PC-9 (cell line): ENCODE measurements at places on chromosomes 3 and 15.

DNA sequence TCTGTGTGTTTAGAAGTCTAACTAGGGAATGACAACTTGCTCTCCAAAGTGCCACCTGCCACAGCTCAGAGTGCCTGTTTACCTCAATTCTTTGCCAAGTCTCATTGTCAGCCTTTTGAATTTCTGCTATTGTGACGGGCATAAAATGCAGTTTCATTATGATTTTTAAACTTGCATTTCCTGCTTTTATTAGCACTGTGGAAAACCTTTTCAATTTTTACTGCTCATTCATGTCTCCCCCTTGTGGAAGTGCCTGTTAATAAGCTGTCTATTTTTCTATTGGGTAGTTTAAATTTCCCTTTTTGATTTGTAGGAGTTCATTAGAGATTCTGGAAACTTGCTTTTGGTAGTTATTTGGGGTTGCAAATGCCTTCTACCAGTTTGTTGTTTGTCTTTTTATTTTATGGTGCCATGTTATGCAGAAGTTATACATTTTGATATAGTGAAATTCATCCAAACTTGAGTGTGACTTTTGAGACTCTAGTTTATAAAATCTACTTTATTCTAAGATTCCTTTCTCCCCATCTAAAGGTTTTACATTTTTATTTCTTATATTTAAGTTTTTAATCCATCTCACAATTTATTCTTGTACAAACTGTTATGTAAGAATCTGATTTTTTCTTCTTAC is 53.9 kb upstream of the FRMD4B start:
- no peak for DNase-seq

DNA sequence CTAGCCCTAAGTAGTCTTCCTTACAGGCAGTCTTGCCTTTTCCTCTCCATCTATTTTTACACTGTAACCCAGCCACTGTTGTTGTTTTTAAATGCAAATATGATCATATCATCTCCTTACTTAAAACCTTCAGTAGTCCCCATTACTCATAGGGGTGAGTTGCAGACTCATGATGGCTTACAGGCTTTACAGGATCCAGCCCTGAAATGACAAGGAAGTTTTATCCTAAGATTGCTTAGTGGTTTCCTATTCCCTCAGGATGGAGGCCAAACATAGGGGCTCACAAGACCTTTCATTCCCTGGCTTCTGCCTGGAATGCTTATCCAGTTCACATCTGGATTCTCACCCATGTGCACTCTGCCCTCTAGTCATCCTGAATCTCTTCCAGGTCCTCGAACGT is 27.7 kb upstream of the PCOLCE2 start:
- DNase-seq, result no peak

GRCh38 chr3:55964491-55964985 is 477.4 kb upstream of the WNT5A start:
- DNase-seq, result no peak

GRCh38 chr3:71488882-71489281 is 94.6 kb downstream of the FOXP1 start:
- no peak for DNase-seq

DNA sequence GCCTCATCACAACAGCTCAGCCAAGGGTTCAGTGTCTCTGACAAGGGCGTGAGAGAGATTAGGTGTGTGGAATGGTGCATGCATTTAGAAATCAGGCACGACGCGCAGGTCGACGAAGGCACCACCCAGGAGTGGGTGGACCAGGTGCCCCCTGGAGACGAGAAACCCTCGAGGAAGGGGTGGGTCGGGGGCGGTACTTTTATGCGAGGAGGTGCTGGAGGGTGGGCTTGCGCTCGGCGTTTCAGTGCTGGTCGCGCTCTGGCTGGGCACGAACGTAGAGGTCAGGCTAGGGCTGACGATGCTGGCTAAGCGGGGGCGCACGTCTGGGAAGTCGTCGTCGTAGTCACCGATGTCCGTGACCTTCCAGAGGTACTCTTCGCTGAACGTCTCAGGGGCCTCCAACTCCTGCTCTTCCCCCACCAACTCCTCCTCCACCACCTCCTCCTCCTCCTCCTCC is 393 bp downstream of the ERICH6 start:
- no peak for DNase-seq

- DNase-seq, result no peak
These were observed 74.2 kb downstream of the WDR76 start for GRCh38 chr15:43900996-43901395.

GRCh38 chr15:98844261-98844660 is 163.3 kb downstream of the PGPEP1L start:
- no peak for DNase-seq

DNA sequence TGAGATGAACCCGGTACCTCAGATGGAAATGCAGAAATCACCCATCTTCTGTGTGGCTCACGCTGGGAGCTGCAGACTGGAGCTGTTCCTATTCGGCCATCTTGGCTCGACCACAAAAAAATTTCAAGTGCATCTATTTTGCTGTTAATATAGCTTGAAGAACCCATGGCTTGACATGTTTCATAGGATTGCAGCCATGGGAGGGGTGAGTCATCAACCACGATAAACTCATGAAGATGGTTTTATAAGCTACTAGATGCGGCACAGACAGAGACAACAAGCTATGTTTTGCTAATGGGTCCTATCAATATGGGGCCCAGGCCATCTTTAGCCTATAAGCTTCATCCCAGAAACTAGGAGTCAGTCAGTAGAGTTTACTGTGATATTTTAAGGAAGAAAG is 100.4 kb upstream of the PHLDB2 start:
- DNase-seq, result no peak

- no peak for DNase-seq
These were observed 10.9 kb downstream of the ARIH2 start for GRCh38 chr3:48929358-48930035.

DNA sequence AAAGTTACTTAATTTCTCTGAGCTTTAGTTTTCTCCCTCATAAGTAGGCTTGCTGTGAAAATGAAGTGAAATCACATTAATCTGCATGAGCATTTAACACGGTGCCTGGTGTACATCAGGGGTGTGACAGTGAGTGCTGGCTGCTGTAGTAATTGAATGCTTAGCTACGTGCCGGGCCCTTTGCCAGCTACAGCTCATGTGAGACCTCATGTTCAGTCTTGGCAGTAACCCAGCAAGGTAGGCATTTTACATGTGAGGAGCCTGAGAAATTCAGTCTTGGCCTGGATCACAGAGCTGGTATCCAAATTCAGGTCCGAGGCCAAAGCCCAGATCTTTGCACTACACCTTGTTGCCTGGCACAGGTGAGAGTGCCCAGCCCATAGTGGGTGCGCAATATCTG is 9.1 kb downstream of the GHRL start:
- DNase-seq, result no peak
